GOT3 (cell line): ENCODE measurements at places on chromosomes 6 and 20.

GRCh38 chr6:138007014-138007472, 100.2 kb downstream of the PERP start:
- no peak for DNase-seq

GRCh38 chr6:167779993-167780655, 46.6 kb upstream of the AFDN start:
- no peak for DNase-seq

GRCh38 chr20:25148181-25148981, 47.1 kb upstream of the ENTPD6 start:
- no peak for DNase-seq

DNA sequence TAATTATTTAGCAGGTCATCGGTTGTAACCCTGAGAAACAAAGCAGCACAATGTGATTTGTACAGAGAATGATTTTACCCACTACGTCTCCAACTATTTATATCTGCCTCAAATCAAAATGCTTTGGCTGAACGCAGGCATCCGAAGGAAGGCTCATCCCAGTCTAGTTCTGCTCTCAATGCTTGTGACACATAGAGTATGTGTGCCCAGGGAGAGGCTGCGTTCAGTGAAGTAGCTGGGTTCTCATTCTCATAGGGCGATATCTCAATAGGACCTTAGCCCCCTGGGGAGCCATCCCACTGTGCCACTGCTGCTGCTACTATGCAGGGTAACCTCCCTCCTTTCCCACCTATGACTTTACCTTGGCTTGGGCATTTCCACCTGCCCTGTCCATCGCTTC, 407 bp downstream of the GABRR2 start:
- DNase-seq: no peak

DNA sequence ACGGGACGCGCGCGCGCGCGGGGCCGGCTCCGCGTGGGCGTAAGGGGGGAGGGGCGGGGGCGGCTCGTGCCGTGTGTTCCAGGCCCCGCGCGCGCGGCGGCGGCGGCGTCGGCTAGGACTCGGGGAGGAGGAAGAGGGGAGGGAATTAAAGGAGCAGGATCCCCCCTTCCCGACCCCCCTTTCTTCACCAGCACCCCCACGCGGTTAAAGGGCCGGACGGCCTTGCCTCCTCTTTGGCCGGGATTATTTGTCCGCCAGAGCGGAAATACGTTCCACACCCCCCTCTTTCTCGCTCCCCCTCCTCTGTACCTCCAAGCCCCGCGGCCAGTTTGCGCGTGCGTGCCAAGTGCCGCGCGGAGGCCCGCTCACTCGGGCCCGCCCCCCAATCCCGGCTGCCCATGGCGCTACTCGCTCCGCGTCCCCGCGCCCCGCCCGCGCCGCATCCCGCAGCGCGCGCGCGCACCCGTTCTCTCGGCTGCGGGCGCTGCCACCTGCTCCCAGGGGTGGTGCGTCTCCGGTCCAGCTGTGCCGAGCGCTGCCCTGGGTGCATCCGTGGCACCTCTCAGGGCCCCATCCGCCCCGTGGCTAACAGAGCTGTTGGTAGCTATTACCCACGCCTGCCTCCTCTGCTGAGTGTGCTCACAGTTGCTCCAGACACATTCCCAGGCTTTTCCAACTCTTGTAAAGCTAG, at the start of gene ZBTB12:
TSS of gene ZBTB12 (minus strand) at position 134 of the 691 bp plus-strand sequence. CDS start 781 bp downstream, outside the sequence.
- DNase-seq: peak; percentile 73

DNA sequence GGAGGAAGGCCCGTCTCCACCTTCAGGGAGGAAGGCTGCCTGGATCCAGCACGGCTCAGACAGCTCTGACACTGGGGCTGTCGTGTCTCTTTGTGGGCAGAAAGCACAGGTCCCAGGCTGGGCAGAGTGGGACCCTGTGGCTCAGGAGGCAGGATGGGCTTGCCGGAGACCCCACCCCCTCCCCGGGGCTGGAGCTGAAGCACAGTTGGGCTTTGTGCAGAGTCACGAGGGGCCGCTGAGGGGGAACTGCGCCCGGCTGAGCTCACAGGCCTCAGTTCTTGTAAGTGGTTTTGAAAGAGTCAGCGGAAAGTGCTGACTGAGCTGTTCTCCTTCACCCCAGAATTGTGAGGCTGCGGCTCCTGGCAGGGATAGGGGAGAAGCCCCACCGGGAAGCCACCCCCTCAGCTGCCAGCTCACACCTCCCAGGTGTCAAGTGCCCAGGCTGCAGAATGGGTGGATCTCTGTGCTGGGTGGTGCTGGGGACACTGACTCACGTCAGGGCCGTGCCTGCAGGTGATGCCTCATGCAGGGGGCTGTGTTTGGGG, 145.5 kb upstream of the RNF24 start:
- DNase-seq: no peak

DNA sequence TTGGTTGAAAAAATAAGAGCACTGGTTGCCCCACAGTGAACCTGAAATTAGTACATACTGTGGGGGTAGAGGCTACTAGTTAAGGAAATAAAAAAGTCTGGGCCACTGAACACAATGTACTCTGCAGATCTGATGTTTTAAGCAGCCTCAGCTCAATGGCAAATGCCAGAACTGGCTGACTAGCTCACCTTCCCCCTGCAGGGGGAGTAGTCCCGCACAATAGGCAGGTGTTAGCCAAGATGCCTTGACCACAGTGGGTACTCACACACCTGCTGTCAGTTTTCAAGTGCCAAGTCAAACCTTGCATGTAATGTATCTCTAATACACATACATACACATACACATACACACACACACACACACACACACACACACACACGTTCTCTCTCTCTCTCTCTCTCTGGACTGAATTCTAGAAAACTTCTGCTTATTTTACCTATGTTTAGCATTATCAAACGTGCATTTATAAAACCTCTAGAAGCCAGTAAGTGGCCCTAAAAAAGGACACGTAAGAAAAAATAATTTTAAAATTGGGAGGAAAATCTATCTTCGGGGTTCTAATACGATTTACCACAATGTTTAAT, 36.1 kb downstream of the GMDS start:
- no peak for DNase-seq

- DNase-seq: no peak
These were observed 371.8 kb downstream of the BTBD3 start for GRCh38 chr20:12289465-12289864.

GRCh38 chr6:131643855-131644460, 6.9 kb downstream of the ENPP3 start:
- DNase-seq: no peak

DNA sequence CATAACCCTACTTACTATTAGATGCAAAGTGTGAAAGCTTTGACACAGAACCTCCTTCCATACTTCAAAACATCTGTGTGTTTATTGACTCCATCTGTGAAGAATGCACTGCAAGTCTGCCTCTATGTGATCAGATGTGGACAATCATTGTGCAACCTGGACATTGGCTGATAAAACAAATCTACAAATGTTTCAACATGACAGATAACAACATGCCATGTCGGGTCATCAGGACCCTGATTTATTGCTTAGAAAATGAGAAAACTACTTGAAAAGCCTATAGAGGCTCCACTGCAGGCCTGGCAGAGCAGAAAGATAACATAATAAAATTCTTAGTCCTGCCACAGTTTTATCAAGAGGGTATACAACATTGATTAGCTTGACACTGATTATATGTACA, 1286.4 kb downstream of the GRIK2 start:
- no peak for DNase-seq

DNA sequence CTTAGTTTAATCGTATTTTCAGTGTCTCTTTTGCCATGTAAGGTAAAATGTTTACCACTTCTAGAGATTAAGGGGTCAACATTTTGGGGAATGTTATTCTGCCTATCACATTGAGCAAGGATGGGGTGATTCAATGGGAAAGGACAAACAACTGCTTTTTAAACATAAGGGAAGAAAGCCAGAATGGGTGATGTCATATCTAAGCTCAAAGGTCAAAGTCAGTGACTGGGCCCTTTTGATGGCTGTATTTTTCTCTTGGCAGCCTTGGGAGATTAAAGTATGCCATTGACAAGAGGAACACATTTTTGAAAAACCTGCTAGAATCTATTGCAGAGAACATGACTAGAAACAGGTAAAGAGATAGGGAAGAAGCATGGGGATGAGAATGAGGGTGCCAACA, 477.3 kb upstream of the IRAK1BP1 start:
- DNase-seq: no peak
